Activated T-cell treated with anti-CD3 and anti-CD28 coated beads for 4 hours (primary cell): ENCODE measurements at places on chromosomes 2 and 18.

GRCh38 chr18:59593291-59593717, 103.9 kb downstream of the CCBE1 start:
- no peak for DNase-seq

DNA sequence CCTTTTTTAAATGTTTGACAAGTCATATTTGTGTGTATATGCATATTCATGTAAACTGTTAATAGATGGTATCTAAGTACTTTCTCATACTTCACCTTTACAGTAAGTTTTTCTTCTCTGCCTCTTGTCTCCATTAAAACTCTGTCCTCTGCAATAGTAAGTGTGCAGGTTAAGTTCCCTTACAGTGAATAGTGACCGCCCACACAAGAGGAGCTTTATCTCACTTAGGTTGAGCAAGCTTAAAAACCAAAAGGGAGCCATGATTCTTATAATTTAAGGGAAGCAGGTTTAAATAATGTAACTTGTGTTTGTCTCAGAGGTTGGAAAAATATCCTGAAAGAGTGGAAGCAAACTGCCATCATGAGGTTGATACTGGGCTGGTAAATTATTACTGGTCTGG, 61.3 kb downstream of the MRPS9 start:
- DNase-seq: no peak

DNA sequence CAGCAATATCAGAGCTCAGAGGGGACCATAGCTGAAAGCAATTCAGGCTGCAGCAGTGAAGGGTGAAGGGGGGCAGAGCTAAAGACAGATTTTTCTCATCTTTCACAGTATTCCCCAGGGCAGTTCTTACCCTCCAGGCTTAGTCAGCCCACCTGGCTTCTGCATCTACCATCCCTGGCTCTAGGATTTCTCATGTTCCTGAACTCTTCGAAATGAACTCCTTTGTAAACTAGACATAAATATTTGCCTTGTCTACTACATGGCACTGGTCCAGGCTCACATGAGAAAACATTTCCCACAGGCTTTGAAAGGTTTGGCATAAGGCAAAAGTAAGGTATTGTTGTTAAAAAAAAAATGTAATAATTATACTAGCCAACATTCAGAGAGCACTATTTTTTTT, 23.6 kb upstream of the NEB start:
- no peak for DNase-seq

DNA sequence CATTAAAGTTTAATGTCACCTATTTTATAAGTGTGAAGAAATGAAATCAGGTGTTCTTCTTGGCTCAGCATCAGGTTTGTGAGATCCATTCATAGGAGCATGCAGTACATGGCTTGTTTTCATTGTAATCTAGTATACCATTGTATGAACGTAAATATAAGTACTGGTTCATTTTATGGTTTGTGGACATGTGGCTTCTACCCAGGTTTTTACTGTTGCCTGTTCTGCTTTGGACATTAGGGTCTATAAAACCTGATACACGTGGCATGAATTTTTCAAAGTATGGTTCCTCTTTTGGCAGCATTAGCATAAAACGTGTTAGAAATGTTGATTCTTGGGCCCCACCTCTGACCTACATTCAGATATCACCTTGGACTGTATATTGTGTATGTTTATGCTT, 175.5 kb downstream of the PRPF40A start:
- DNase-seq: no peak

GRCh38 chr2:200689115-200689514, 103.3 kb downstream of the AOX1 start:
- no peak for DNase-seq

DNA sequence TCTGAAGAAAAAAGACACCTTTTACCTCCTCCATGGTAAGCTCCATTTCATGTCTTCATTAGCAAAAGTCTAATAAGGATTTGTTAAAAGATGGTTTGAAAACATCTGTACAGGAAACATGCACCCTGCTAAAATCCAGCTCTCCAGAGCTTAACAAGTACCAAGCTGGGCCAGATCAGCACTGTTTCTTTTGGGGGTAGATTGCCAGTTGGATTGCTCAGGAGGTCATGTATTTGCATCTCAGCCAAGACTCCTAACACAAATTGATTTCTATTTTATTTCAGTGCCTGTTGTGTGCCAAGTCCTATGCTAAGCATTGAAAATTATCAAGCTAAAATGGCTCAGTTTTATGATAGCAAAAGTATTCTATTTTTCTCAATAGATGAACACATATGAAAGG, 3.4 kb upstream of the TMEM182 start:
- DNase-seq: no peak

DNA sequence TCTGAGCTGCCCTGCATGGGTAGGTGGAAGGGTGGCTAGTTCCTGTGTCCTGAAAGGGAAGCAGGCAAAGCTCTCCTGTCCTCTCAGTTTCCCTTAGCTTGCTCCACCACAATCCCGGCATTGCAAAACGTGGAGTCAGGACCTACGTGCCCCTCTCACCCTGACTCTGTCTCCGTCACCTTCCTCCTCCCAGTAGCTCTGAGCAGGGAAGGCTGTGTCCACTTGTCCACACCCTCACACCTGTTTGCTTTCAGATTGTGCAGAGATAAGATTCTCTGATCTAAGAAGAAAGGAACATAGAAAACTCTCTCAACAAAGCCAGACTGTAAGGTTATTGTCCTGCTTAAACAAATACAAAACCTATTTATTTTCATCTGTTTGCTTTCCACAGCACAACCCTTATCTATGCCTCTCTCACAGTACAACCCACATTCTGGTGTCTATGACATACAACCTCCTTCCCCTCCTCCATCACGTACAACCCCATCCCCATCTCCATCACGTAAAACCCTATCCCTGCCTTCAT, 79.0 kb downstream of the ALPK2 start:
- DNase-seq: no peak

DNA sequence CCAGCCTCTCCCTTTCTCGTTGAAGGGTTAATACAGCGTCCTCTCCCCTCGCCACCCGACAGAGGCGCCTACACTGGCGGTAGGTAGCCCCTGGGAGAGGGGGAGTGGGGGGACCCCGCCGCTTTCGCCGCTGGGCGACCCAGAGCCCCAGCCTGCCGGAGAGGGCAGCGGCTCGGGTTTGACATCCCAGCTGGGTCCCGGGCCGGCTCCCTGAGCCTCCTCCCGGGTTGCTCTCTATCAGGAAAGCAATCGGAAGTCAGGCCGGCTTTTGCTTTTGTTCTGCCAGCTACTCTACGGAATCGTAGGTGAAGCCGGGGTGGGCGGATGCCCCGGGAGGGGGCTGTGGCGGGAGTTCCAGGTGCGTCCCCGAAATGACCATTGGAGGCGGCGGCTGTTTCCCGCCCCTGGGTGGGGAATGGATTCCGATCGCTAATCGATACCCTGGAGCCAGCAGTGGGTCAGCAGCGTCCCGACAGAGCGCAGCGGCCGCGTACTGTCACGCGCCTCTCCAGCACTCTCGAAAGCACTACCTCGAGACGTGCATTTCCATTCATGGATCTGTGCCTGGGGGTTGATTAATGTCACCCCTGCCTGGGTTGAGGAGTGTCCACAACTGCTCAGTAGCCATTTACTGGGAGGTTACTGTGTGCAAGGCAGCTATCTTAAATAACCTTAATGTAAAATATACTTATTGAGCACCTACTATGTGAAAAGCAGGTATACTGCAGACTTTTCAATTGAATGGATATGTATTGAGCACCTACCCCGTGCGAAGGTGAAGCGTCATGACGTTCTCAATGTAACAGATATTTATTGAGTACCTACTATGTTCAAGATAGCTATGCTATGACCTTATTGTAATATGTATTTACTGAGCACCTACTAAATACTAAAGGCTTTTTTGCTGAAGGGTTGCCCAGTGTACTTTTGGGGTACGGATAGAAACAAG, 1.1 kb downstream of the MAPK4 start:
- DNase-seq: no peak

DNA sequence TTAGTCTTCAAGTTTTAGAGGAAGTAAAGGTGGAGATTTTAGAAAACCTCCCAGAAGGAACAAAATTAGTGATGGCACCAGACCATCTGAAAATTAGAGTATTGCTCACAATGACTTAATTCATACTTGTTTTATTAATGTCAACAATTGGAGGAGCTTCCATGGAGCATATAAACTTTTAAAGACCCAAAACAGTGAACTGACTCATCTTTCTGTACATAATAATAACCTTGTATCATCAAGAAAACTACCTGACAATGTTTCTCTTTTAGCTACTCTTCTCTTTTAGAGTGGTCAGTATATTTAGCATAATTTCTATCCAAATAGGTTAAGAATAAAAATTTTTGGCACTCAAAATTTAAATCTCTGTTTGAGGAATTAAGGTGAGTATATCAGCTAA, 7.2 kb upstream of the ITGAV start:
- DNase-seq: no peak

GRCh38 chr18:38752430-38752829, 1186.8 kb upstream of the CELF4 start:
- DNase-seq: no peak

DNA sequence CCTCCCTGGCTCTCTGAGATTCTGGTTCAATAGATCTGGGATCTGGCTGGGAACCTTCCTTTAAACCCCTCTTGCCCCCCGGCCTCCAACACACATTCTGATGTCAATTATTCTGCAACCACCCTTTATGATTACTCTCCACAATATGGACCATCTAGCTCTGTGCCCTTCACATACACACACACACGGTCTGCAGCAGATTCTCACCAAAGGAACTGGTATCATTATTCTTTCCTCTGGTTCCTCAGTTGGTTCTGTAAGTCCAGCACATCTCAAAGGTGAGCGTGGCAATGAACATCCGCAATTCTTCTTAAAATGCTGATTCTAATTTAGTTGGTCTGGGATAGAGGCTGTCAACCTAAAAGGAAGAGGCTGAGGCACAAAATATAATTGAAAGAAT, 2.8 kb upstream of the TMEM163 start:
- DNase-seq: no peak

- DNase-seq: no peak
Measured at GRCh38 chr2:37916512-37917082, 8.5 kb upstream of the RMDN2 start.

DNA sequence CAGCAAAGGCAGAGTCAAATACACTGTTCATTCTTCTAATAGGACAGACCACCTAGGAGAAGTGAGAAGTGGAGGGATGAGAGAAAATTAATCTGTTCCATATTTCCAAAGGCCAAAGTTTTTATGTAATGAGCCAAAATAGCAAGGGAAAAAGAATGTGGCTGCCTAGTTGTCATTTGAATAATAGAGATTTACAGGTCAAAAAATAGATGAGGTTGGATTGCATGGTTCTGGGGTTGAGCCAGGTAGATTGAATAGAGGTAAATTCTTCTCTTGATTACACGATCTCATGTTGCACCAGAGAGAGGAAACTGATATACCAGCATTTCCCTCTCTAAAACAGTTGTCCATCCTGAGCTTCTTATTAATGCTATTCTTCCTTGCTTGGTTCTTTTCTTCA, 325.8 kb downstream of the CCDC178 start:
- no peak for DNase-seq

DNA sequence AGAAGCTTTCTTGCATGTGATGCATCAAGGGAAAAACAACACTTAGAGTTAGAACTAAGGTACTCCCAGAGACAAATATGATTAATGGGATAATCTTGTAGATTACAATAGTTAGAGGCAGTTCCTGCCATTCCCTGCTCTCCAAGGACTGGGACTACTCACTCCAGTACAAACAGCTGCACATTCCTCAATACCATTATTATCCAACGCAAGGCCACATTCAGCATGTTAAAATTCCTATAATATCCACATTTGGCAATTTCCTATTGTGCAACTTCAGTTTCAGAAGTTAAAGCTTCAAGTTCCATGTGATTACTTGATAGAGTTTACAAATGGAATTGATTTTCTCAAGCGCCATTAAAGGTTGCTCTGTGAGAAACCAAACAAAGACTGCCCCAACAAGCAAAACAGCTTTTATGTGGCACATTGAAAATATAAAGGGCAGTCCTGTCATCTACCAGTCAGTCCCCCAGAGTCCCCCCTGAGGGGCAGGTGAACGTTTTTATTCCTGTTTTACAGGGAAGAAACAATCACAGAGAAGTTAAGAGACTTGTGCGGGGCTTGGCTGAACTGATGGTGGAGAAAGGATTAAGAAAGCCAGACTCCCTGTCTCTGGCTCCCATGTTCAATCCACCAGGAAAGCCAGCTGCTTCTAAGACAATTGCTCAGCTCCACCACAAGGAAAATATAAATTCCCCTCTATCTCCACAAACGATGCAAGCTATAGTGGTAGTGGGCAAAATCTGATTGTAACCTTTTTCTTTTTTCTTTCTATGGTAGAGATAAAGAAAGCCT, 72.6 kb downstream of the TXNL1 start:
- DNase-seq: no peak

DNA sequence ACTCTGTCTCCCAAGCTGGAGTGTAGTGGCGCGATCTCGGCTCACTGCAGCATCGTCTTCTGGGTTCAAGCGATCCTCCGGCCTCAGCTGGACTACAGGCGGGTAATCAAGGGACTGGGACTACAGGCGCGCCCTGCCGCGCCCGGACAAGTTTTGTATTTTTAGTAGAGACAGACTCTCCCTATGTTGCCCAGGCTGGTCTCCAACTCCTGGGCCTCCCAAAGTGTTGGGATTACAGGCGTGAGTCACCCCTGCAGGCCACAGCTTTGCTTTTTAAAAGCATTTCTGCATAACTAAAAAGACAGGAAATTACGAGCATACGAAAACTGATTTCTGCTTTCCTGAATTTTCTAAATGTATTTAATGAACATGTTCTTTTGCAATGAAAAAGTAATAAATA, 916 bp upstream of the OSBPL1A start:
- no peak for DNase-seq

GRCh38 chr2:228378233-228378632, 196.7 kb upstream of the SPHKAP start:
- DNase-seq: no peak

GRCh38 chr2:207640661-207641060, 15.5 kb upstream of the METTL21A start:
- no peak for DNase-seq

DNA sequence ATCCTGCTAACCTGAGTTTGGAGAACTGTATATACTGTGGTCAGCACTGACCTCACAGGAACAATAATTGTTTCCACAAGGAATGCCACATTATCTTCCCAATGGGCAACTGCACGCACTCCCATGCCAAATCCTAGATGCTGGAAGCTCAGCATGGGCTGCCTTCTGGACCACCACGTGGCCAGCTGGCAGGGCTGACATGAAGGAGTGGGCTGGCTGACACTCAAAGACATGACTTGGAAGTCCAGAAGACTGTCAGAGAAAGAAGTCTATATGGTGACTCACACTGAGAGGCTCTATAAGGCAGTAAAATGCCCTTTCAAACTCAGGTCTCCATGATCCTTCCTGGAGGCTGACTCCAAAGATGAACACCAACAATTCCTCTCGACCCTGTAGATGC, 98.4 kb upstream of the RNF152 start:
- DNase-seq: no peak

DNA sequence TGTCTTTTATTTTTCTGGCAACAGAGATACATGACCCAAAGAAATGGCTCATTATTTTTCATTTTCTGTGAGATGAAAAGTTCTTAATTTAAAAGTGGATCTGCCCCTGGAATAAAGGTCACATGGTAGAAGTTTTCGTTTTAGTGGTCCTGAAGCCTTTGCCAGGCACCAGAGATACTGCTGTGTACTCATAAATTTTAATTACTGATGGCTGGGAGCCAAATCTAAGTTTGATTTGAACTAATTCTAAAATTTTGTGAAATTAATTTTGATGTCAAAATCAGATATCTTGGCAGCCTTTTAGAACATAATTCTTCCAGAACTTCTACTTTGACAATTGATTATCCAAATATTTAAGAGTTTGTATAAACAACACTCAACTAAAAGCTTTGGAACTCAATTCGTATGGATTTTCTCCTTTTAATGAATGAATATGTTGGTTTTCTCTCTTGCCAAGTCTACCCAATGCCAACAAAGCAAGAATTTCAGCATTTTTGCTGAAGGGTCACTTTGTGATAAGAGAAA, 128.5 kb upstream of the SP5 start:
- DNase-seq: no peak
